ENCODE measurements at places on chromosomes 7 and 10. TPM values are rescaled to one million over a fixed set of nuclear protein-coding genes. Genes with fewer than 3 reads are reported as not detected.

Gene VKORC1L1
- total RNA-seq, result 16.1 TPM

Gene MEOX2
- not detected for total RNA-seq

Gene GATA3
- total RNA-seq, result 47.4 TPM

Gene CRYGN
- total RNA-seq, result 0.21 TPM

Gene NEURL1
- total RNA-seq, result 2.4 TPM

Gene MYH16
- total RNA-seq, result not detected

Gene CNOT4
- 16.1 TPM for total RNA-seq

Gene SLC37A3
- total RNA-seq, result 74.5 TPM

Gene IFIT3
- 14.7 TPM for total RNA-seq

Gene NEUROG3
- not detected for total RNA-seq

Gene PDE6C
- total RNA-seq, result not detected

- no peaks in the 10 kb centered on the region for H3K4me1 ChIP-seq
- H3K4me3 ChIP-seq, result no peak overlapping the region
- DNase-seq, result no peak
- no peaks in the 10 kb centered on the region for H3K27me3 ChIP-seq
- H3K27ac ChIP-seq, result no peak overlapping the region
Measured at GRCh38 chr10:3532644-3533043, 252.4 kb downstream of the KLF6 start.

- H3K4me3 ChIP-seq, result no peak overlapping the region
- H3K4me1 ChIP-seq, result peaks cover 9% of the 10 kb centered on the region
- no peaks in the 10 kb centered on the region for H3K36me3 ChIP-seq
Measured at GRCh38 chr7:1460821-1461645, 1.8 kb upstream of the MICALL2 start.

DNA sequence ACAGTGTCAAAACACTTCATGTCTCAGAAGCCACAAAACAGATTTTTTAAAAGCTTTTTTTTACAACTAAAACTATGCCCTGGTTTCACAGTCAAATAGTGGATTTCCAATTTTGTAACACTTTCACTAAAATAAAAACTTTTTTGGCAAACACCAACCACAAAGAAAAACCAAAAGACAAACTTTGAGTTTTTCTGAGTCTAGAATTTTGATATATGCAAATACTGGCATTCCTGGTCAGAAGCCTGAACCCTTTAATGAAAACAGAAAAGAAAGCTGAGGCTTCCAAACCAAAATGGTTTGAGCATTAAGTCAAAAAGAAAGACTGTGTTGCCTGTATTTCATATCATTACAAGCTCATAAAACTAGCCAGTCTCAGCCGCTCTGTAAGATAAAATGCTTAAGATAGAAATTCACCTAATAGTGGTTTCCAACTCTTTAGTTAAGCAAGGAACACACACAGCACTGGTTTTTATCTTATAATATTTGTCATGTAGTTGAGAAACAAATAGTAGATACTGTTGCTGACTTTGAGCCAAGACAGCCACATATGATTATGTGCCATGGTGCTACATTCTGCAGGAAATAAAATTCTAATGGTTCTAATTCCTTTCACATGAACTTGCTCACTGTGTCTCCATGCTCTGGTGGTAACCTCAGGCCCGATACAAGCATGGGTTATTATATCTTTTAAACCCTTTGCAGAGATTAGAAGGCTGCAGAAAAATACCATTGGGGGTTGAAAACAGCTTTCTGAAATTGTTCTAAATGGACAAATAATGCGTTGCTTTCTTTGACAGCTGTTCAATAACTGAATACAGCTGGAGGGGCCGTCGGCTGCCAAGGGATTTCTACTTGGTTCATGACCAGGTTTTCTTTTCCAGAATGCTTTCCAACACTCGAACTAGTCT is 49.4 kb downstream of the FAM171A1 start:
- H3K4me3 ChIP-seq, result no peak overlapping the region
- no peaks in the 10 kb centered on the region for H3K27me3 ChIP-seq
- no peak overlapping the region for H3K27ac ChIP-seq
- H3K4me1 ChIP-seq, result no peaks in the 10 kb centered on the region

- H3K4me1 ChIP-seq, result no peaks in the 10 kb centered on the region
- no peak for DNase-seq
- no peaks in the 10 kb centered on the region for H3K36me3 ChIP-seq
- no peak overlapping the region for H3K27ac ChIP-seq
- H3K4me3 ChIP-seq, result no peak overlapping the region
Measured at GRCh38 chr10:86678999-86679792, 10.9 kb downstream of the LDB3 start.

GRCh38 chr10:130493021-130493420 is 356.8 kb downstream of the GLRX3 start:
- no peak for DNase-seq
- no peaks in the 10 kb centered on the region for H3K36me3 ChIP-seq
- H3K4me3 ChIP-seq, result no peak overlapping the region
- H3K27ac ChIP-seq, result no peak overlapping the region

GRCh38 chr10:72792288-72792687 is 100.3 kb downstream of the MCU start:
- H3K36me3 ChIP-seq, result no peaks in the 10 kb centered on the region
- no peak overlapping the region for H3K4me3 ChIP-seq

- H3K4me3 ChIP-seq, result no peak overlapping the region
- DNase-seq, result no peak
- no peaks in the 10 kb centered on the region for H3K4me1 ChIP-seq
- H3K27ac ChIP-seq, result no peak overlapping the region
- no peaks in the 10 kb centered on the region for H3K27me3 ChIP-seq
Measured at GRCh38 chr10:17134737-17135260, 5.2 kb upstream of the CUBN start.

- H3K27me3 ChIP-seq, result no peaks in the 10 kb centered on the region
- DNase-seq, result peak; percentile 25
- no peak overlapping the region for H3K4me3 ChIP-seq
- no peaks in the 10 kb centered on the region for H3K36me3 ChIP-seq
- no peak overlapping the region for H3K27ac ChIP-seq
Measured at GRCh38 chr7:30252885-30253795, 31.3 kb upstream of the ZNRF2 start.

DNA sequence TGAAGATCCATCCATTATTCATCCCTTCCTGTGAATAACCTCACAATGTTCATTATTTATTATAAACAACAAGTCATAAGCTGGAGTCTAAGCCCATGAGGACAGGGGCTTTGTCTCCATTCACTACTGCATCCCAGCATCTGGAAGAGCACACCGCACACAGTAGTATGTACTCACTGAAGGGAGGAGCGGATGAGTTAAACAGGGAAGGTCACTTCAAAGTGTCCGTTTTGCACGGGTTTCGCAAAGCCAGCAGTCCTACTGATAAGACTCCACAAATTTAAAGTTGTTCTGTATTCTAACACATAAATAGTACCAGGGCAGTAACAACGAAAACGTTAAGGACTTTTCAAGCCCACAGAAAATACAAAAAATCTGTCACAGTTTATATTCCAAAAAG is 167.9 kb downstream of the PARD3 start:
- no peak for DNase-seq
- H3K4me3 ChIP-seq, result no peak overlapping the region
- H3K36me3 ChIP-seq, result no peaks in the 10 kb centered on the region
- no peaks in the 10 kb centered on the region for H3K4me1 ChIP-seq

- DNase-seq, result peak; percentile 49
- H3K27me3 ChIP-seq, result peaks cover 3% of the 10 kb centered on the region
- H3K36me3 ChIP-seq, result no peaks in the 10 kb centered on the region
- peaks cover 4% of the 10 kb centered on the region for H3K4me1 ChIP-seq
Measured at GRCh38 chr10:78630944-78631838, 437.6 kb upstream of the ZMIZ1 start.

DNA sequence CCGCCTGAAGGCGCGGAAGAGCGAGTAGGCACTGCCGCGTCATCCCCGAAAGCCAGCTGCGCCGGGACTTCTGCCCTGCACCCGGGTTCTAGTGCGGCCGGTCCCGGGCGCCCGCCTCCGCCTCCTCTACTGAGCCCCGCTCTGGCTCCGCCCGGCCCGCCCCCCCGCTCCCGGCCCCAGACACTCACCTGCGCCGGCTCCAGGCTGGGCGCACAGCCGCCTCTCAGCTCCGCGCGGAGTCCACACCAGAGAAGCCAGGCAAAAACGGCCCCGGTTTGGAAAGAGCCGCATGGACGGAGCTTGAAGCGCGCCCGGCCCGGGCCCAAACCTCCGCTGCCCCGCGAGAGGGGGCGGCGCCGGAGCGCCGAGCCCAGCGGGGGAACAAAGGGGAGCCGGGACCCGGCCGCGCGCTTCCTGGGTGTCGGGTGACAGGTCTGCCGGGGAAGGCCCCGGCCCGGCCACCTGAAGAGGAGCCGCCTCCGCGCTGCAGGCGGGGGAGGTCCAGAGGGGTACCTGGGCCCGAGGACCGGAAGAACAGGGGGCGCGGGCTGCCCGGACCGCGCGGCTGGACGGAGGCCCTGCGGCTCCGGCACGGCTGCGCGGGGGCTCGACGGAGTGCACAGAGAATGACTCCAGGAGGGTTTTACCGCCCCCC is 168.2 kb downstream of the NRF1 start:
- peak; percentile 49 for DNase-seq
- no peak overlapping the region for H3K27ac ChIP-seq
- peaks cover 26% of the 10 kb centered on the region for H3K4me1 ChIP-seq
- no peaks in the 10 kb centered on the region for H3K36me3 ChIP-seq
- H3K4me3 ChIP-seq, result peak overlapping the region; percentile 48

DNA sequence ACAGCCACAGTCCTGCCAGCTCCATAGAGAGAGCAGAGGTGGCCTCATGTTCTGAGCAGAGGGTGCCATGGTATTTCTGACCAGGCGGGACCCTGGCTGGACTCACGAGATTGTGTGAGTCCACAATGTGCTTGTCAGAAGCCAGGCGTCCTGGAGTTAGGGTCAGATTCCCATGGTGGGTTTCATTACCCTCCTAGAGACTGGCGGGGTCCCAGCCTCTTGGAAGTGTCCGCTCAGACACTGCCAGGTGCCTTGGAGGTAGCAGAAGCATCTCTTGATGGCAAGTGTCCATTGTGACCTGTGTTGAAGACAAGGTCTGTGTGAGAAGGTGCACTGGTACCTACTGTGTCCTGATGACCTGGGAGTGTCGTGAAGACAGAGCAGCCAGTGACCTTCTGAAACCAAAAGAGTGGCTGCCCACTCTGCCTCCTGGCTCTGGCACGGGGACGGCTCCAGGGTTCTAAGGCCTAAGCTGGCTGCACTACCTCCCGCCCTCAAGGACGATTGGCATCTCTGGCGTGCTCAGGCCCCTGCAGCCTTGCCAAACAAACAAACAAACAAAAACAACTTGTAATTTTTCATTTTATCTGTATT is 56.8 kb downstream of the MGMT start:
- H3K27ac ChIP-seq, result no peak overlapping the region
- no peak for DNase-seq
- peaks cover 30% of the 10 kb centered on the region for H3K36me3 ChIP-seq
- no peaks in the 10 kb centered on the region for H3K4me1 ChIP-seq

DNA sequence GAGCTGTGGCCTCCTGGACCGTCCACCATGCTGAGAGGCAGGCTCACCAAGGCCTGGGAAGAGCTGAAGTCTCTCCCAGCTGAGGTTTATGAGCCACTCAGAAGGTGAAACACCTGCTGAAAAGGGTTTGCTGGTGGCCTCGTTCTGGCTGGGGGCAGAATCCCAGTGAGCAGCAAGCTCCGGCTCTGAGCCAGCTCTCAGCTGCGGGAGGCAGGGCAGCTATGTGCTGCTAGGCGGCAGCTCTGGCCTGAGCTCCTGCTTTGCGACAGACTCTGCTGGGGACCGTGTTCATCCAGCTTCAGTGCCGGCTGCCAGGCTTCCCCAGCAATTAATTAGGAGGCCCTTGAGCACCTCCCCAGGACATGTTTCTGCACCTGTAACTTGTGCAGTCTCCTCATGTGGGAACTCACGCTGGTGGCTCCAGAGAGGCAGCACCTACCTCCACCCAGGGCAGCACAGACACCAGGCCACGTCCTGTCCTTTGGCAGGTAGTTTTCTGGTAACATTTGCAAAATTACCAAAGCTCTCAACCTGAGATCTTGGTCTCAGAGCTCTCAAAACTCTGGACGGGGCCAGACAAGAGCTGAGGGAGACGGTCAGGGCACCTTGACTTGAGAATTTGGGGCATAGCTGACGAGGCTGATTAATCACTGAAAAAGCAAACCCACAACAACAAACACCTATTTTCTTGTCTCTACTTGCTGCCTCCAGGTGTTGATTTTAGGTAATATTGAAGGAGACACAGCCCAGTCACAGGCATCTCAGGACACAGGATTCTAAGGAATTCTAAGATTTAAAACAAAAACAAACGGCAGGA is 185.0 kb downstream of the TCERG1L start:
- no peak overlapping the region for H3K27ac ChIP-seq
- no peaks in the 10 kb centered on the region for H3K4me1 ChIP-seq
- peaks cover 1% of the 10 kb centered on the region for H3K27me3 ChIP-seq
- no peaks in the 10 kb centered on the region for H3K36me3 ChIP-seq
- no peak for DNase-seq

- H3K36me3 ChIP-seq, result no peaks in the 10 kb centered on the region
- peaks cover 33% of the 10 kb centered on the region for H3K4me1 ChIP-seq
- H3K4me3 ChIP-seq, result no peak overlapping the region
- no peak for DNase-seq
- no peaks in the 10 kb centered on the region for H3K27me3 ChIP-seq
- H3K27ac ChIP-seq, result no peak overlapping the region
Measured at GRCh38 chr10:32976338-32976737, 18.3 kb upstream of the ITGB1 start.

DNA sequence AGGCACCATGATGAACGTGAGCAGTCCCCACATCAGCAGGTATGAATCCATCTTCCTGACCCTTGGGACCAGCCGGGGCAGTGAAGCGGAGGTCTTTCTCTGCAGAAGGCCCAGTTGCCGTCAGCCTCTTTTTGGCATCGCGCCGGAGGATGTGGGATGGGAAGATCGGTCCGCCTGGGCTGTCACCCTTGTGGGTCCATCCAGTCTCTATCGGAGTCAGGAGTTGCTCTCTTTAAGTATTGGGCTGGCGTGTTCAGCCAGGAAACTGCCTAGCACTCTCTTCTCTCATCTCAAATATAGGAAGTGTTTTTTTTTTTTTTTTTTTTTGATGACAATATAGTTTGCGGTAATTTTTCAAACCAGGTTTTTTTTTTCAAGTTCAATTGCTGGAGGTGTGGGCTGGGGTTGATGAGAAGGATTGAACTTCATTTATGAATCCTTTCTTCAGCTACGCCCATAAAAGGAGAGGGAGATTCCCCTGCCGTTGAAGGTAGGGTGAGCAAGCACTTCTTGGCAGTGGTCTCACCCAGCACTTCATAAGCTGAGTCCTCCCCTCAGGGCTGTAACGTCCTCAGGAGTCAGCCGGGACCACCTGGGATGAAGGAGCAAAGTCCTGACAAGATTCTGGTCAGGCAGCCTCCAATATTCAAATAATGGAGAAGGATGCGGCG is at the start of gene IL2RA:
Gene IL2RA (minus strand): TSS at position 267 of the 671 bp plus-strand sequence. CDS start 216 bp downstream, at position 51.
- peak; percentile 86 for DNase-seq
- H3K27ac ChIP-seq, result peak within 1 kb of the TSS; percentile 99
- peaks cover 52% of the 10 kb centered on the region for H3K36me3 ChIP-seq
- H3K4me1 ChIP-seq, result peaks cover 62% of the 10 kb centered on the region

All from activated CD4-positive, alpha-beta memory T cell treated with anti-CD3 and anti-CD28 coated beads for 36 hours (primary cell).